ENCODE measurements at places on chromosomes 5 and 9.

GRCh38 chr5:78647351-78647818 is 1.2 kb downstream of the LHFPL2 start:
- no peak for DNase-seq

DNA sequence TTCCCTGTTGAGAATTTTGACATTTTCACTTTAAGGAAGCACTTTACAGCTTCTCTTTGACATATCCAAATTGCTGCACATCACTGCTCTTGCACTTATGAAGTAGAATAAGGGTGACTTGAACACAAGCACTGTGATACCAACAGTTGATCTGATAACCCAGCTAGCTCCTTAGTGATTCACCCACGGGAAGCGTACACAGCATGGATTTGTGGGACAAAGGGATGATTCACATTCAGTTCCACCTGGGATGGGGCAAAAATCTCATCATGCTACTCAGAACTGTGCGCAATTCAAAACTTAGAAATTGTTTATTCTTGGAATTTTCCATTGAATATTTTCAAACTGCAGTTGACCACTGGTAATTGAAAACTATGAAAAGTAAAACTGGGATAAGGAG is 1565.5 kb upstream of the CDH9 start:
- no peak for DNase-seq

GRCh38 chr5:137669811-137670210 is 66.1 kb downstream of the KLHL3 start:
- DNase-seq: no peak

DNA sequence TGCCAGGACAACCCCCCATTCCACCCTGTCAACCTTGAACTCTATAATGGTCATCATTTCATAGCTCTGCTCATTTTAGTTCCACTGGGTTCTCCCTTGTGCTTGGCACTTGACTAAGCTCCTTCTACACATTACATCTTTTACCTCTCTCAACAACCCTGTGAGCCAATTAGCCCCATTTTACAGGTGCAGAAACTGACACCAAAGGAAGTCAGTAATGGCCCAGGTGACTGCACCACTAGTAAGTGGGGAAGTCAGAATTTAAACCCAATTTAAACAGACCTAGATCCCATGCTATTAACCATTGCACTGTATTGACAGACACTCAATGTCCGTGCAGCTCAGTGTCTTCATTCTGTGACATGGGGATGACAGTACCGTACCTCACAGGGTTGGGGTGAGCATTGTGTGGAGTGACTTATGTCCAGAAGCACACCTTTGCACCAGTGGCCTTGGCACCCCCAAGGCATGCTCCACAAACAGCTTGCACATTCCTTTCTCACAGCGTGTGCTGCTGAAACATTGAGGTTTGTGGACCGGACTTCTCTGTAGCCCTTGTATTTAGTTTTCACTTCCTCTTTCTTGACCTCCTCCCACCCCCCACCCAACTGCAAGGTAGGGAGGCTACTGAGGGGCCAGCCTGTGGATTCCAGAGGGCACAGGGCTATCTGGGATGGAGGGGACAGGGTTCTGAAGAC is 23.1 kb downstream of the IRF1 start:
- DNase-seq: no peak

- DNase-seq: no peak
Measured at GRCh38 chr9:24382566-24382965, 163.1 kb downstream of the IZUMO3 start.

DNA sequence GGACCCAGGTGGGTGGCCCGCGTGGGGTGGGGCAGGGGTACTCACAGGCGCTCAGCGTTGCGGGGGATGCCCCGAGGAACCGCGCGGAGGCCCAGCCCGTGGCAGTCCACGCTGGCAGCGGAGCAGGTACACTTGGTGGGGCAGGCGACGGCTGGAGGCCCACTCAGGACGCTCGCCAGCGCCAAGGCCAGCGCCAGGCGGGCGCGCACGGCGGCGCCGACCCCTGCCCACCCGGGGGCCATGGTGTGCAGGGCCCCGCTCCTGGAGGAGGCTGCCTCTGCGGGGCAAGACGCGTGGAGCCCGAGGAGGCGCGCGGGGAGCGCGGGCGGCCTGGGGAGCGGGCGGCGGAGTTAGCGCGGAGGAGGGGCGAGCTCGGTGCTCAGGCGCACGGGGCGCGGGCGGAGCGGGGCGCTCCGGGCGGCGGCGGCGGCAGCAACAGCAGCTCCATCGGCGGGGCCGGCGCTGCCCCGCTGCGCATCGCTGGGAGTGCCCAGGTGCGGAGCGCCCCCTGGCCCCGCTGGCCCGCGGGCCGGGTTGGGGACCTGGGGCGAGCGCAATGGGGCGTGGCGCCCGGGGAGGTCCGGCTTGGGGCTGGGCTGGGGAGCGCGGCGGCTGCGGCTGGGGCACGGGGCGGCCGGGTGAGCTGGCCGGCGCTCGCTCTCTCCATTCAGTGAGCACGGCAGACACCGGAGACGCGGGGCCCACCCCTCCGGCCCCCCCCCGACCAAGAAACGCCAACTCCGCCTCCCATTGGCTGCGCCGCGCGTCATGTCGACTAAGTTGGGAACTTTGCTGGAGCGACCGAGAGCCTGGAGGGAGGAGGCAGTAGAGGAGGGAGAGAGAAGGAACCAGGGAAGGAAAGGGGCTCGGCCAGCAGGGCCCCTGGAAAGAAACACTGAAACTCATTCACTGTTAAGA is at the start of gene SLIT3:
Gene SLIT3, minus strand, starts transcription at position 672 of the 918 bp plus-strand sequence. Its CDS starts 430 bp downstream, at position 242.
- DNase-seq: no peak

- DNase-seq: no peak
Measured at GRCh38 chr5:139392324-139392677, 2.6 kb upstream of the MZB1 start.

GRCh38 chr9:9791611-9792010 is 821.2 kb downstream of the PTPRD start:
- no peak for DNase-seq

DNA sequence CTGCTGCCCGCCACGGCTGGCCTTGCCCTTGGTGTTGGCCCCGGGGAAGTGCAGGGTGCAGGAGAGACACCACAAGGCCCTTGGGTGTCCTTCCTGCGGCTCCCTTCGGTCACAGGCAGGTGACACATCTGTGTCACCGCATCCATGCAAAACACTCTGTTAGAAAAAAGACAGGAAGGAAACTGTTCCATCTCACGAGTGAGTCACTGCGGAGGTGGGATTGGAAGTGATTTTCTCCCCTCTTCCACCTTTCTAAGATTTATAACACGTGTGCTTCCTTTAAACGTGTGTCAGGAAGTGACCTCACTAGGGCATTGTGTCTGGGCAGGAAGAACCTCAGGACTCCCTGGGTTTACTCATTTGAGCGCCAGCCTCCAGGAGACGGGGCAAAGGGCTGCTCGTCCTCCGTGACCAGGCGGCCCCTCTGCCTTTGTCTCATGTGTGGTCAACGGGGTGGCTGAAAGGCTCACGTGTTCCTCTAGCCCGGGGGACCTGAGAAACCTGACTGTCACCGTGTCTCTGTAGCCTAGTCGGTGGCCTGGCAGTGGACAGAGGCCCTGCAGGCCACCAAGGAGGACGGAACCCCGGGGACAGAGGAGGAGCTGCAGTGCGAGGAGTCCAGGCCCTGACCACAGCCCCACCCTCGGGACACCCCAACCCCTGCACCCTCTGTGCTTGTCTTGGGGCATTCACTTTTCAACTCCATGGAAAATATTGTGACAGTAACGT is 4.9 kb upstream of the LCN1 start:
- no peak for DNase-seq

DNA sequence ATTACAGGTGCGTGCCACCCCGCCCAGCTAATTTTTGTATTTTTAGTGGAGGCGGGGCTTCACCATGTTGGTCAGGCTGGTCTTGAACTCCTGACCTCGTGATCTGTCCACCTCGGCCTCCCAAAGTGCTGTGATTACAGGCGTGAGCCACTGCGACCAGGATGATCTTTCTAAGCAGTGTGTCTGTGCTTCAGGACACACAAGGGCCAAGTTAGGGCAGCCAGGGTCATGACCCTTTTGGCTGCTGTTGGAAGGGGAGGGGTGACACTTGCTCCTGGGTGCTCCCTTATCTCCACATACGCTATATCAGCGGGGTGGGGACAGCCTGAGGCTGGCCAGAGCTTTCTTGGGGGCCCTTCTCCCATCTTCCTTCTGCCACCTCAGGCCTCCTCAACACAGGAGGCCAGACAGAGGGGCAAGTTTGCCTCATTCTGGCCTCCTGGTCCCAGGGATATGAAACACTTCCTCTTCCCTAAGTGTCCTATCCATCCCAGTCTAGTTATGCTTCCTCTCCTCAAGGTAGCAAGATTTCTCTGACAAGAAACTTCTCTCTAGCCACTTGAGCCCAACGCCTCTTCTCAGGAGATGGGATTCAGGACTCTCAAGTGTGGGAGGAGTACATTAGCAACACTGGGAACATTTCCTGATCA is 1.9 kb upstream of the ZNF79 start:
- no peak for DNase-seq

- DNase-seq: no peak
Measured at GRCh38 chr9:78288214-78288892, 8.6 kb upstream of the PSAT1 start.

- DNase-seq: no peak
Measured at GRCh38 chr9:133536536-133536935, 2.0 kb downstream of the ADAMTSL2 start.

DNA sequence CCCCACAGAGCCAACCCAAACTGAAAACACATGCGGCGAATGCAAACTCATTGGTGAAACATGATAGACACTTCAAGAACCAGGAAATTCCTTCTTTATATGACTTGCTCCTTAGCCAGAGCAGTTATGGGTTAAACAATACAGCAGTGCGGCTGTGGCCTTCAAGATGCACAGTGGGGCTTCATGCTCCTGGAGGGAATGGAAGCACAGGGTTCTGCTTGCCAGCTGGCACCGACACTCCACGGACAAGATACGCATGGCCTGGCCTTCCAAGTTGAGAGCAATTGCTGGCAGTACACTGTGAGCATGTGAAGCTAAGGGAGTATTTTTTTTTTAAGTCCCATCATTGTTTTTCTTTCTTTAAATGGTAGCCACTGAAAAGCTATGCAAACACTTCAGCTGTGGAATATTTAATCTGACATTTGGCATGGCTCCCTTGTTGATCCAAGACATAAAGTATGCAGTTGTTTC is 451.6 kb upstream of the CD180 start:
- no peak for DNase-seq

GRCh38 chr5:16674750-16675149 is 58.0 kb upstream of the RETREG1 start:
- DNase-seq: no peak

GRCh38 chr5:157232706-157233105 is 33.2 kb upstream of the CYFIP2 start:
- DNase-seq: no peak

- no peak for DNase-seq
Measured at GRCh38 chr9:385818-386398, 171.2 kb downstream of the DOCK8 start.

DNA sequence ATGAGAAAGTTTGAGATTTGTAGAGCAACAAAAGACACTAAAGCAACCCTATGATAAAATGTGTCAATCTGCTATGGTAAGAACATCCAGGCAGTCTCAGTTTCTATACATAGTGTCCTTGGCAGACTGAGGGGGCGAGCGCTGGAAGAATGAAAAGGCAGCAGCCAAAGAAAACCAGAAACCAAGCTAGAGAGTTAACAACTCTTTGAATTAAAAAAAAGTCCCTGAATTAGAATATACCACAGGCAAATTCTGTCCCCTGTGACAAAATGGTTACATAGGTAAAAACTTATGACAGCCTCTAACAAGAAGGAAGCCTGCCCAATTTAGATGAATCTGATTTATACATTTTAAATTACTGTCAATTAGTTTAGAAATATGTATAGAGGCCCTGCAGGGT is 106.7 kb downstream of the OXCT1 start:
- no peak for DNase-seq

DNA sequence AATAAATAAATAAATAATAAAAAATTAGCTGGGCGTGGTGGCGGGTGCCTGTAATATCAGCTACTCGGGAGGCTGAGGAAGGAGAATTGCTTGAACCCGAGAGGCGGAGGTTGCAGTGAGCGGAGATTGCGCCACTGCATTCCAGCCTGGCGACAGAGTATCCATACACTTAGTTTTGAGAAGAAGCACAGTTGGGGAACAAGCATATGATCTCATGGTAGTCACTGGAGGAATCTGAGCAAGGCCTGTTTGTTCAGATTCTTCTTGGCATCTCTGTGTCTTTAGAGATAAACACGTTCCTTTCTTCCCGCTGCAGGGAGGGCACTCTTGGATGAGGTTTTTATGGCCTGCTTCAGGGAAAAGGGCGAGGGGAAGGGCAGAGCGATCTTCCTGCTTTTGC is 15.6 kb upstream of the DENND1A start:
- DNase-seq: no peak

DNA sequence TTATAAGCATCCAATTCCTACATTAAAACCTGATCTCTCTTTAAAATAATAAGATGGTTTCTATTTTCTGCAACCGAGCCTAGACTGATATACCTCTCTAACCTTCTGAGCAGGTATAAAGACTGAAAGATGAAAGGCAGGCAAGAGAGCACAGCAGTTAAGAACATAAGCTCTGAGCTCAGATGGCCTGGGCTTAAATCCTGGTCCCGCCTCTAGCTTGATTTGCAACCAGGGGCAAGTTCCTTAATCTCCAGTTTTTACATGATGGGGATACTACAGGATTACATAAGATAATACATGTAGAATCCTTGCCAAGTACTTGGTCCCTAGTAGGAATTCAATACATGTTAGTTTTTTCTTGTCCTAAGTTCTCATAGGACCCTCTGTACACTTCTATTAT is 33.9 kb downstream of the SLC24A2 start:
- no peak for DNase-seq

DNA sequence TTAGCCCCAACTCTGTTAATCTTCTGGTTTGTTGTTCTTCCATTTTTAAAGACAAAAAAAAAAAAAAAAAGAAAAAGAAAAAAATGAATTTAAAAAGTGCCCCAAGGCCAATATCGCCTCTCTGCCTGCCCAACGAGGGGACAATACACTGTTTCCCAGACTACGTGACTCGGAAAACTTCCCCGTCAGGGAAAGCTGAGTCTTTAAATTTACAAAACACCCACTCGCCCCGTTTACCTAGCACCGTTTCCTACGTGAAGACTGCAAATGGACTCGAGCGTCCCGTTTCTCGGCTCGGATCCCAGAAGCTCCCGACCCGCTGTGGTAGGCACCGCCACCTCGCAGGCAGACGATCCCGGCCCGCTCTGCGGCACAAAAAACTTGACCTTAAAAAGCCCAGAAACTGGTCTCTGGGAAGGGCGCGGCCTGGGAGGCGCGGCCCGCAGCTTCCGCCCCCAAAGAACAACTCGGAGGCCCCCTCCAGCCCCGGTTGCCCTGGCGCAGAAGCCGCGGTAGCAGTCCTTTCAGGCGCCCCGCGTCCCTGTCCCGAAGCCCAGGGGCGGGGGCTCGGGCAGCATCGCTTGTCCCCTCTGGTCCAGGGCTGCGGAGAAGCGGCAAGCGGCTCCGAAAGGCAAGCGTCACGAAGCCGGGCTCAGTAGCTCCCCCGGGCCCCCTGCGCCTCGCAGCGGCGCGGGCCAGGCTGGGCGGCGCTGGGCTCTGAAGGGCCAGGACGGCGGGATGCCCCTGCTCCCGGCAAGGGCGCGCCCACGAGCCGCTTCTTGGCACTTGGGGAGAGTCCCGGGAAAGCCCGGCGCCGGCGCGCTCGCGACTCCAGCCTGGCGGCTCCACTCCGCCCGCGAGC is at the start of gene GCNT4:
Gene GCNT4, minus strand, starts transcription at position 367 of the 862 bp plus-strand sequence. CDS start 22,521 bp downstream, outside the sequence.
- DNase-seq: peak; percentile 47

- DNase-seq: no peak
Measured at GRCh38 chr9:86413971-86414880, 60.0 kb upstream of the TUT7 start.

- DNase-seq: no peak
Measured at GRCh38 chr9:83199240-83199639, 136.3 kb upstream of the RASEF start.

- DNase-seq: no peak
Measured at GRCh38 chr9:94703488-94704140, 22.9 kb upstream of the AOPEP start.

GRCh38 chr9:126681336-126681735 is 67.6 kb downstream of the LMX1B start:
- DNase-seq: no peak
